ENCODE measurements at places on chromosomes 5 and 9. TPM values are rescaled to one million over a fixed set of nuclear protein-coding genes. Genes with fewer than 3 reads are reported as not detected.

SEC24A gene
- total RNA-seq = 31.4 TPM

LMX1B gene
- 0.85 TPM for total RNA-seq

FAM221B gene
- total RNA-seq = not detected

PCDHB8 gene
- total RNA-seq = 0.57 TPM

DNA sequence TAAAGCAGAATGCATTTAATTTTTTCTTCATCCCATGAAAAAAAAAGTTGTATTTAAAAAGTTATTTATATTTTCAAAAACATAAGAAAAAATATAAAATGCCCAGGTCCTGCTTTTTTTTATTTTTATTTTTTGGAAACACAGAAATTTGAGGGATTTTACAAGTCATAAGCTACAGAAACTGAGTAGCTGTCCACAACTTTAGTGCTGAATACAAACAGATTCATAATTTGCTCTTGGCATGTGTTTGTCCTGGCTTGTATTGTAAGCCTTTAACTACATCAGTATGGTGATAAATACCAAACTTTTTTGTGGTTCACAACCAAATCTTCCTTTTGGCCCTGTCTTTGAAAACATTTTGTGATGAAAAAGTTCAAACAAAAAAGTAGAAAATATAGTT, 7.5 kb upstream of the PLCXD3 start:
- DNase-seq = no peak

GRCh38 chr5:100406640-100407039, 128.5 kb upstream of the FAM174A start:
- no peak for DNase-seq

DNA sequence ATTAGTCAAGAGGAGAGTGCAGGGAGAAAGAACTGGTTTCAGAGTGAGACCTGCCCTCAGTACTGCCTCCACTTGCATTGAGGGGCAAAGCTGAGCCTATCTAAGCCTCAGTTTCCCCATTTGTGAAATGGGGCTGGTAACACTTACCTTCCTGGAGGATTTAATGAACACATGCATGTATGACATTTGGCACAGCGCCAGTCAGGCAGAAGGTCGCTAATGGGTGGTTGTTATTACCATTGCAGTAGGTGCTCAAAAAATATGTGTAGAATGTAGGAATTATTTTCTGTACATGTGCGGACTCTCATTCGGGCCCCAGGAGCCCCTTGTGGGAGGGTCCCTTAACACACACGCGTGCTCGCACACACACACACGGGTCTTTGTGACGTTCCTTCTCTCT, 10.9 kb downstream of the FAT2 start:
- DNase-seq = no peak

DNA sequence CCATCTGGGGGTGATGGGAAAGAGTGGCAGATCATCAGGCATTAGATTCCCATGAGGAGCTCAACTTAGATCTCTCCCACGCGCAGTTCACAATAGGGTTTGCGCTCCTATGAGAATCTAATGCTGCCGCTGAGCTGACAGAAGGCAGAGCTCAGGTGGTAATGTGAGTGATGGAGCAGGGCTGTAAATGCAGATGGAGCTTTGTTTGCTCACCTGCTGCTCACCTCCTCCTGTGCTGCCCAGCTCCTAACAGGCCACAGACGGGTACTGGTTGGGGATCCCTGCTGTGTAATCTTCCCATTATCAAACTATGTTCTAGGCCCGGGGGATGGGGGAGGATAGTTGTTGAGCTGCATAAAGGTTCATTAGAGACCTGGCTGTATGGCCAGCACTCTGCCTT, 58.4 kb downstream of the UGCG start:
- no peak for DNase-seq

GRCh38 chr5:172534229-172535107, 80.1 kb upstream of the SH3PXD2B start:
- DNase-seq = peak; percentile 20

DNA sequence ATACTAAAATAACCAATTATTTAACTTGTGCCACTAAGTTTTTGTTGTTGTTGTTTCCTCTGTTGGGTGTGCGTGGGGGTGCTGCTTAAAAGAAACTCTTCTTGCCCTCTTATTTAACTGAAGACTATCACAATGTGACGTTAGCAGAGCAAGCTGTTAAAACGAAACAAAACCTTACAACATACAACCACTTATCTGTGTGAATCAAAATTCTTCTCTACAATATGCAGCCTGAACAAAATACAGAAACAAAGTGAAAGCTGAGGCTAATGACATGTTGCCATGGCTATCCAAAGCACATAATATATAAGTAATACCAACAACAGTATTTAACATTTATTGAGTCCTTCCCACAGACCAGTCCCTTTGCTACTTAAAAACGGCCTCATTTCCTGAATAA, 291.0 kb downstream of the FBXL17 start:
- DNase-seq = no peak

- no peak for DNase-seq
Observed at GRCh38 chr5:79075646-79076426, 6.3 kb downstream of the BHMT2 start.

GRCh38 chr5:52013523-52013922, 630.3 kb downstream of the ISL1 start:
- no peak for DNase-seq

- no peak for DNase-seq
Observed at GRCh38 chr5:36530215-36530614, 76.2 kb upstream of the SLC1A3 start.

GRCh38 chr9:21966140-21966851, 27.9 kb downstream of the CDKN2A start:
- peak; percentile 58 for DNase-seq

DNA sequence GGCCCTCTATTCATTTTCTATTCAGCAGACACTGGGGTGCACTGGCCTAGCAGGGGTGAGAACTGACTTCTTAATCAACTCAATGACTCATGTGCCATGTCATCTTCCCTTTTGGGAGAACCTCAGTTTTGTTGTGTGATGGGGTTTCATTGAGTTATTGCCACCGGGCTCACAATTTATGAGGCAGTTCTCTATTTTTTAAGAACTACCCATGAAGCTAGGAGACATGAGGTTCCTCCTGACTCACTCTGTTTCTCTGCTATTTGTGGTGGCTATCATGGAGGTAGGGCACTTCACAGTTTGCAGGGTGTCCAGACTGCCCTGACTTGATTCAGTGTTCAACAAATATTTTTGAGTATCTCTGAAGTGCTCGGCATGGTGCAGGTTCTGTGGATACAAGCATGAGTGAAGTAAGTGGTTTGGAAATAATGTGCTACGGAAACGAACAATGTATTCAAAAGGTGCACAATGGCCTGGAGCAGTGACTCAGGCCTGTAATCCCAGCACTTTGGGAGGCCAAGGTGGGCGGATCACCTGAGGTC, 39.3 kb downstream of the SPARC start:
- DNase-seq = no peak

GRCh38 chr5:139561655-139562451, 714 bp downstream of the UBE2D2 start:
- peak; percentile 36 for DNase-seq
